ENCODE measurements at places on chromosomes 6 and 20. TPM values are rescaled to one million over a fixed set of nuclear protein-coding genes. Genes with fewer than 3 reads are reported as not detected.
A peak's percentile ranks its signal among the peaks of the same experiment; 100 is the strongest.

- DNase-seq, result no peak
These were observed 338.4 kb downstream of the PRL start for GRCh38 chr6:21958428-21958827.

- DNase-seq, result peak; percentile 18
These were observed 61.9 kb upstream of the NRSN1 start for GRCh38 chr6:24064106-24064505.

- no peak for DNase-seq
These were observed 586.3 kb upstream of the MAP3K7 start for GRCh38 chr6:91173186-91173585.

The ARMH2 gene
- not detected for polyA plus RNA-seq

The PPP1R16B gene
- polyA plus RNA-seq, result 0.14 TPM

All from A549 (cell line).